Gastroesophageal sphincter (tissue), 4 donors: ENCODE measurements at places on chromosomes 13 and 19. TPM values are rescaled to one million over a fixed set of nuclear protein-coding genes. Genes with fewer than 3 reads are reported as not detected.

The CABP5 gene
- not detected for total RNA-seq

The CACNG8 gene
- total RNA-seq: not detected

- ATAC-seq: no peak
Observed at GRCh38 chr13:50052478-50052877, 37.2 kb downstream of the KCNRG start.

DNA sequence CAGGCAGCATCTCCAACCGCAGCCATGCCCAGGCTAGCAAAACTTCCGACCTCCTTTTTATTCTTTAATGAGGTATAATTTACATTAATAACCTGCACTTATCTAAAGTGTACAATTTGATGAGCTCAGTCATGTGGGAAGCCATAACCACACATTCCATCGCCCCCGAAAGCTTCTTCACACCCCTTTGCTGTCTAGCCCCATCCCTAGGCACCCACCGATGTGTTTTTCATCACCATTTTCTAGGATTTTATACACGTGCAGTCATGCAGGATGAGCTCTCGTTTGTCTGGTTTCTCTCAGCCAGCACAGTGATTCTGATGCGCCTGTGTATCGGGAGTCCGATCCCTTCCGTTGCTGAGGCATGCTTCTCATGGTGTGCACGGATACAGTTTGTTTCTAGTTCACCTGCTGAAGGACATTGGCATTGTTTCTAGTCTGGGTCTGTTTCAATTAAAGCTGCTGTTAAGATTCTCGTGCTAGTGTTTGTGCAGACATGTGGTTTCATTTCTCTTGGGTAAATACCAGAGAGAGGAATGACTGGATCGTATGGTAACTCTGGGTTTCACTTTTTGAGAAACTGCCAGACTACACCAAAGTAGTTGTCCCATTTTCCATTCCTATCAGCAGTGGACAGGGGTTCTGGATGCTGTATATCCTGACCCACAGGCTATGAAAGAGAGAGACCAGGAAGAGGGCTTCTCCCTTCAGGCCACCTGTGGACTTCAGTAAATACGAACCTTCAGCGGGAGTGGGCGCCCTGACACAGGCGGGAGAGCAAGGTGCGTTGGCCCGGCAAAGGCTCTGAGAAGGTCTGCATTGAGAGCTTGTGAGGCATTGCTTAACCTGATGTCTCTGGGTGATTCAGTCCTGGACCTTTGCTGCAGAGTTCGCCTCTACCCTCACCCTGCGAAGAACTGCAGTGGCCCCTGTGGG lies 4.9 kb downstream of the AP1M1 start:
- no peak for ATAC-seq

DNA sequence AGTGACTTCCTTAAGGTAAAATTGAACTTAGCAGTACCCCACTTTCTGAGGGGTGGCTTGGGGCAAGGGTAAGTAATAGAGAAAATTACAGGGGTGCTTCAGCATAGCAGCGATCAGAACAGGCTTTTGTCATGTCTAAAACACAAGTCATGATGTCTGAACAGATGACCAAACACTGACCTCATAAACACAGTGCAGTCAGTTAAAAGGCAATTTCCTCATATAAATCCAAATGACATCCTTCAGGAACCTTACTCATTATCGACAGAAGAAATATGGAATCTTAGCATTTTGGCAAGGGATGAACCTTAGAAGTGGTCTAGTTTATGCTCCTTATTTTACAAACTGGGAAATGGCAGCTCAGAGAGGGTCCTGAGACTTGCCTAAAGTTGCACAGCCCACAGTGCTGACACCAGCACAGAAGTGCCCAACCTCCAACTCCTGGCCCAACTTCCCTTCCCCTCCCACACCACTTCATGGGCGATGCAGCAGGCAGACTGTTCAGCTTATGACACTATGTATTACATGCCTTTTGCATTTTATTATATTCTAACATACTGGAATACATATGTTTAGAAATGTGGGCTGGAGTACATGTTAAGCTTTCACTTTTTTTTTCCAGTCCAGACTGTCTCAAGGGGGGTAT lies 3.6 kb downstream of the GJA3 start:
- ATAC-seq: no peak

DNA sequence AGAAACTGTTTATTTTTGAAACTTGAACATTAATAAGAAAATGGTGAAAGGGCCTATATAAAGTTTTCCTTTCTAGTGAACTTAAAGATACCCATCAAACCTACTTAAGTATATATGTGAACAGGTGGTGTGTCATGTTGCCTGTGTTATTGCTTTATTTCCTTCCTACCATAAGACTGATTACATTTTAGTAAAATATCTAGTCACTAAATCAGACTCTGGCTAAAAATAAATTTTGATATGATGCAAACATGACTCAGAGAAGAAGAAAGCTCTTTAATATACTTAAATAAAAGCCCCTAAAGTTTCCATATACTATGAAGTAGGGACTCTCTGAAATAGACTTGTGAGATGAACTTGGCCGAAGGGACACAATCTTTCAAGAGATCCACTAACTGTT lies 35.1 kb upstream of the FBXL3 start:
- no peak for ATAC-seq

DNA sequence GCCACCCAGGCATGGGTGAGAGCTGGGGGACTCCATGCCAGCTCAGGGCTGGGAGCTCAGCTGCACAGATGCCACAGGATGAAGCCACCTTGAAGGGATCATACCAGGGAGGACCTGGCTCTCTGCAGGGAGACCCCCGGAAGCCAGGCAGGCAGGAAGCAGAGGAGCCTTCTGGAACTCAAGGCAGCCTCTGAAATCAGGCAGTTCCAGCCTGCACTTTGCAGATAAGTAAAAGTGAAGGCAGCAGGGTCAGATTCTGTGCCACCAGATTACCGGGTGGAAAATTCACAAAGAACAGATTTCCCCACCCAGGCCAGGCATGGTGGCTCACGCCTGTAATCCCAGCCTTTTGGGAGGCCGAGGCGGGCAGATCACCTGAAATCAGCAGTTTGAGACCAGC lies 2.5 kb downstream of the TMEM259 start:
- ATAC-seq: no peak
